ENCODE measurements at places on chromosomes 6 and 20.
A peak's percentile ranks its signal among the peaks of the same experiment; 100 is the strongest.

DNA sequence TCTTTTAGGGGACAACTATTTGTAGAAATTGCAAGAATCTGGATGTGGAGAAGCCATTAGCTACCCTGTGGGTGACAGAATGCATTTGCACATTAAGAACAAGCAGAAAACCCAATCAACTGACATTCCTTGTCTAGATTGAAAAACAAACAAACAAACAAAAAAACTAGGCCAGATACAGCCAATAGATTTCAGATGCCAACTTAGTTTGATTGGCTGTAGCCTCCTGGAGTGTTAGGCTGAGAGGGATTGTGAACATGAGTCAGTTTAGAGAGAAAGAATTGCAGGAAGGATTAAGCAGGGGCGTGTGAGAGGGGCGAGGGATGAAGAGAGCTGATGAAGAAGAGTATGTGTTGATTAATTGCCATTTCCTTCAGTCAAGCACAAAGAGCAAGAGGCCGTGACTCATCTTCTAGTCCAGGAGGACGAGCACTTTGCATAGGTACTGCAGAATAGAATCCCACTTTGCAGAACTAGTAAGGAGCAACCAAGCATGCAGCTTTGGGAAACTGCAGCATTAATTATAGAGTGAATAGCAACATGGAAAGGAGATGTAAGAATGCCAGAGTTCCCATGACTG lies 188.0 kb upstream of the RAB32 start:
- DNase-seq = peak; percentile 18

DNA sequence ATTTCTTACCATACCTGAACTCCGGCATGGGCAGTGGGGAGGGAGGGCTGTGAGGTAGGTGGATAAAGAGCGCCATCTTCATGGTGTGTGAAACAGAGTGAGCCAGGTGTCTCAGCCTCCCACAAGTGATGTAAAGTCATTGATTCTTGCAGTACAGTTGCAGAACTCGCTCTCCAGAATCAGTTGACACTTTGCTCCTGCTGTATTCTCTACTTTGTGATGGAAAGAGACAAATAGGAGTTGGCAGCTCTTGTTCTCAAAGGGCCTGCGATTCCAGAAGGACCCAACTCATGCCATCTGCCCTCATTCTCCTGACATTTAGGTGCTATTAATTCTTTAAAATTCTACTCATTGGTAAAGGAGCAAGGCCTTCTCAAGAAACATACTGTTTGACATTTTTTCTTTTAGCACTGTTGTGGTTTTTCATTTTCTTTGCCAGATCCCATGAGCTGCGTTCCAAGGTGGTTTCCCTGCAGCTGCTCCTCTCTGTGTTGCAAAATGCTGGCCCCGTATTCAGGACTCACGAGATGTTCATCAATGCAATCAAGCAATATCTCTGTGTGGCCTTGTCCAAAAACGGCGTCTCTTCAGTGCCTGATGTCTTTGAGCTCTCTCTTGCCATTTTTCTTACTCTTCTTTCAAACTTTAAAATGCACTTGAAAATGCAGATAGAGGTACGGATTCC lies 49.3 kb downstream of the ARFGEF2 start:
- no peak for DNase-seq

- DNase-seq = no peak
Measured at GRCh38 chr20:37693242-37693634, 592 bp upstream of the CTNNBL1 start.

- no peak for DNase-seq
Measured at GRCh38 chr6:21144928-21145327, 448.6 kb upstream of the SOX4 start.

- no peak for DNase-seq
Measured at GRCh38 chr6:107731422-107732319, 92.4 kb downstream of the SCML4 start.

GRCh38 chr6:20129290-20130088 lies 82.8 kb downstream of the MBOAT1 start:
- DNase-seq = no peak

GRCh38 chr20:56098981-56099500 lies 93.7 kb upstream of the CBLN4 start:
- no peak for DNase-seq

- peak; percentile 93 for DNase-seq
Measured at GRCh38 chr20:62642051-62642665, at the start of gene SLCO4A1. TSS of gene SLCO4A1 (plus strand) at chr20:62642503. CDS start at chr20:62656455, 13,952 bp downstream.

GRCh38 chr6:8556370-8557013 lies 121.1 kb upstream of the SLC35B3 start:
- DNase-seq = peak; percentile 60

GRCh38 chr6:85449388-85449817 lies 480 bp upstream of the NT5E start:
- DNase-seq = peak; percentile 82

GRCh38 chr20:1118004-1118335 lies 432 bp upstream of the PSMF1 start:
- DNase-seq = no peak

- DNase-seq = no peak
Measured at GRCh38 chr20:3721912-3722311, 9.5 kb upstream of the SIGLEC1 start.

GRCh38 chr6:18023891-18024290 lies 36.5 kb upstream of the KIF13A start:
- DNase-seq = no peak

GRCh38 chr6:75751443-75751842 lies 2.4 kb downstream of the MYO6 start:
- DNase-seq = no peak

- DNase-seq = no peak
Measured at GRCh38 chr6:11705483-11705882, 73.1 kb downstream of the ADTRP start.

DNA sequence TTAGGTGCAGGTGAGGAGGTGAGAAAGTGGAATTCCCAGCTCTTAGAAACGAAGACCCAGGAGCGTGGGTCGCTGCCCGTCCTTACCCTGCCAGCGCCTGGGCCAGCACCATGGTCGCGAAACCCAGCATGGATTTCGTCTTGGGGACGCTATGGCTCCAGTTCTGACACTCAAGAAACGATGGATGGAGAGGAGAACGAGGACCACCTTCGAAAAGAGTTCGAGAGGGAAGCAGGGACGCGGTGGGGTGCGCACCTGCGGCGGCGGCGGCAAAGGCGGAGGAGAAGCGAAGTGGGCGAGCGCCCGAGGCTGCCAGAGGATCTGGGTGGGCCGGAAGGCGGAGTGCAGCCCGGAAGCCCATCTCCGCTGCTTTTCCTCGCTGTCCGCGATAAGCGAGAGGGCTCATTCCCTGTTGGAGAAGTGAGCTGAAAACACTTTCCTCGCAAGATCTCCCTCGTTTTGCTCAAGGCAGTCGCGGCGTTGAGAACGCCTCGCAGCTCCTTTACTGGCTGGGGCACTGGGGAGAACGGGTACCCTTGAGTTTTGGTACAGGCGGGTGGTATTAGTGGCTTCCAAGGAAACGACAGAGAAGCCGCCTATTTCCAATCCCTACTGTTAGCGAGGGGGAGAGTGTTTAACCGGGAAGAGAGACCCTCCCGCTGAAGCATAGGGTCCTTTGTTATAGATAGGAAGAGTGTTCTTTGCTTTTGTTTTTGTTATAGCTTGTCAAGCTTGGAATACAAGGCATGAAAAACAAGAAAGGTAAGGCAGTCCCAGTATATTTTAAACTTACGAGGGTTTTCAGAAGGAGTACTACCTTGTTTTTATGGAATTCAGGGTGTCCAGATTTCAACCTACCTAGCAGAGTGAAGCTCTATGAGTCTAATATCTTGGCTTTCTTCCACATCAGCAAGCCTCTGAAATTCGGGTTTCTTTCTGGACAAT lies 109.5 kb downstream of the TRIM27 start:
- peak; percentile 58 for DNase-seq

- no peak for DNase-seq
Measured at GRCh38 chr6:137112067-137112355, 61.4 kb downstream of the IL22RA2 start.

- peak; percentile 50 for DNase-seq
Measured at GRCh38 chr6:125812394-125813292, 21.9 kb downstream of the NCOA7 start.

DNA sequence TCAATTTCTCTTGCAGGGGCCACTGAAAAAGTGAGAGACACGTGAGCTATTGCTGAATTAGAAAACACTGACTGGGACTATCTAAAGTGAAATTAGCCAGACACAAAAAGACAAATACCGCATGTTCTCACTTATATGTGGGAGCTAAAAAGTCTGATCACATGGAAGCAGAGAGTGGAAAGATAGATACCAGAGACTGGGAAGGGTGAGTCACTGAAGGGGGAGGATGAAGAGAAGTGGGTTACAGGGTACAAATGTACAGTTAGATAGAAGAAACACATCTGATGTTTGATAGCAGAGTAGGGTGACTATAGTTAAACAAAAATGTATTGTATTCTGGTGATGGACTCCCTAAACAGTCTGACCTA lies 13.4 kb downstream of the CST3 start:
- DNase-seq = no peak

GRCh38 chr6:51398793-51399192 lies 580.1 kb downstream of the TFAP2B start:
- no peak for DNase-seq

GRCh38 chr6:122696853-122697252 lies 82.7 kb upstream of the FABP7 start:
- DNase-seq = no peak

GRCh38 chr6:118755941-118756646 lies 104.7 kb upstream of the CEP85L start:
- no peak for DNase-seq

DNA sequence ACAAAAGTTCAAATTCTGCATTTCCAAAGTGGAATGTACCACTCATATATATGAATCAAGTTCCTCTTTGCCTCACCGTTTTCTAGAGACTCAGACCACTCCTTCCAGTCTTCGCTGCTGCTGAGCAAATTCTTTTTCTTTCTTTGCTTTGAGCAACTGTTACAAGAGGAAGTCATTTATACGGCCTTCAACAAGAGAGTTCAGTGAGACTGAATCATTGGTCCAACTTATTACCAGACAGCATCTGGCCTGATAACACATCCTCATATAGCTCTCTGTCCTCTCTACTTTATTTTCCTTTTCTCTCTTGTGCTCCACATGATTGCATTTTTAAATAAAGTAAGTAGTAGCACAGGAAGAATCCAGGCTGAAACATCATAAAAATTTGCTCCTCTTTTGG lies 652.7 kb downstream of the PHF3 start:
- DNase-seq = no peak

DNA sequence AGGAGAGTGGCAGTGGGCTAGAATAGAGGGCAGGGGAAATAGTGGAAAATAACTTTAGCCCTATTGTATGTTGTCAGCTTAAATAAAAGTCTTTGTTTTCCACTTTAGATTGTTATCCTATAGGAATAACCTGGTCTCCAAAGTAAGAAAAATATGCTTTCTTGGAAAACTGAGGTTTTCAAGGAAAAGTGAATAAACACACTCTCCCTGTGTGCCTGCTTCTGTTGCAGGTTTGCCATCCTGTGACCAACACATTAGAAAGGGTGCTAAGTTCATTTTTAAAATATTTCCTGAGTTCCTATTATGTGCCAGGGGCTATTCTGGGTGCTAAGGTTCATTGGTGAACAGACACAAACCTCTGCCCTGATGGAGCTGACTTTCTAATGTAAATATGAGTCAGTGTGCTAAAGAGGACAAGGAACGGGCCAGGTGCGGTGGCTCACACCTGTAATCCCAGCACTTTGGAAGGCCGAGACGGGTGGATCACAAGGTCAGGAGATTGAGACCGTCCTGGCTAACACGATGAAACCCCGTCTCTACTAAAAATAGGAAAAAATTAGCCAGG lies 23.5 kb downstream of the BICRAL start:
- no peak for DNase-seq

- no peak for DNase-seq
Measured at GRCh38 chr6:73577676-73578075, 56.8 kb upstream of the EEF1A1 start.

DNA sequence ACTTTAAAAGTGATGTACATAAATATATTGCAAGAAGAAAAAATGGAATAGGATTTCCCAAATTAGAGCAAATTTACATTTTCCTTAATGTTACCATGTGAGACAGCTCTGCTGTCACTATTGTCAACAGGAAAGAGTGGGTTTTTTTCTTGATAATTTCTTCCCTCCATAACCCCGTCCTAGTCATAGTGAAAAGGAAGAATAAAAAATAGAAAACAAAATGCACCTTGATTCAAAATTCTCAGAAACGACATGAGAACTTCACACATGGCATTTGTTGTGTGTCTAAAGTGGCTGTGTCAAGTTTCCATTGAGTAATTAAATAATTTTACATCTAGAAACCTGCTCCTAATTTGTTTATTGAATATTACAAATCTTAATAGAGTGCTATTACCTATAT lies 945.2 kb upstream of the SLC35B3 start:
- no peak for DNase-seq

DNA sequence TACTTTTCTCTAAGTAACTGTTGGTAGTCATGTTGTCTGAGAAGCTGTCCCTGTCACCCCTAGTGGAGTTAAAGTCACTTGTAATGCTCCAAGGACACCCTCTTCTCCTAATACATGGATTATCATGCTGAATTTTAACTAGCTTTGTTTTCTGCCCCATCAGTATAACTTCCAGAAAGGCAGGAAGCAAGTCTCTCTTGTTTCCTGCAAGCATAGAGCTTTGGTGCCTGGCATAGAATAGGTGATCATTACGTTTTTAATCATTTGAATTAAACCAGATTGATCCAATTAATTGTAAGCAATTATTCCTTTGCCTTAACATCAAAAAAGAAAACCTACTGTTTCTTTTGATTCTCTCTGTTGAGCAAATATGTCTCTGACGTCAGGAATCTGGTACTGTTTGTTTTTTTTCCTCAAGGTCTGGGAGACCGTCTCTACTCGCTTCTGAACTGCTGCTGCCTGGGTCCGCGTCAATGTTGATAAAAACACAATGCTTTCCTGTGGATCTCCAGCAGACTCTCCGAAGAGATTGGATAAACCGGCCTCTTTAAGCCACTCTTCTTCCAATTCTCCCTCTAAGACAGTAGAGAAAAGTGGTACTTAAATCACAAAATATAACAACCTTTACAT lies 71.8 kb downstream of the ARHGAP18 start:
- DNase-seq = peak; percentile 40

- DNase-seq = no peak
Measured at GRCh38 chr6:112651239-112651638, 304.1 kb downstream of the RFPL4B start.

GRCh38 chr20:39433466-39433865 lies 471.3 kb downstream of the DHX35 start:
- no peak for DNase-seq

GRCh38 chr6:75306064-75306463 lies 21.5 kb upstream of the TMEM30A start:
- DNase-seq = no peak

DNA sequence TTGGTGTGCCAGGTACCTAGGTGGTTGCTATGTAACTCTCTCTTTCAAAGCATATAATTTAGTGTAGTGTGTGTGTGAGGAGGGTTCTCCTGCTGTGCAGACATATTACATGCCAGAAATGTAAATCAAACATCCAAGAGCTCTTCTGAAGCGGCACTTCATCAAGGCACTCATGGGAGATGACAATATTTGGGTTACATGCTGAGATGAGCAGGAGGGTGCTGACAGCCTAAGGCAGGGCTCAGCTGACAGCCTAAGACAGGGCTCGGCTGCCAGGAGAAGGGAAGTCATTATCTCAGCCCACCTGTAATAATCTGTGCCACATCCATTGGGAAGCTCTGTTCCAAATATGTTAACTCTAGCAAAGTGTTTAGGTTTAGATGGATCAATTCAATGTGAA lies 39.1 kb downstream of the ADGRF5 start:
- DNase-seq = no peak

All from A673 (cell line).